ENCODE measurements at places on chromosomes 6 and 20. TPM values are rescaled to one million over a fixed set of nuclear protein-coding genes. Genes with fewer than 3 reads are reported as not detected.

Gene ABCC10
- 14.6 TPM for total RNA-seq

Gene MLN
- not detected for total RNA-seq

Gene NRSN1
- 0.19 TPM for total RNA-seq

Gene PRSS35
- total RNA-seq, result 4.5 TPM

Gene SMIM26
- 99.3 TPM for total RNA-seq

Gene LRRC1
- 14.0 TPM for total RNA-seq

DNA sequence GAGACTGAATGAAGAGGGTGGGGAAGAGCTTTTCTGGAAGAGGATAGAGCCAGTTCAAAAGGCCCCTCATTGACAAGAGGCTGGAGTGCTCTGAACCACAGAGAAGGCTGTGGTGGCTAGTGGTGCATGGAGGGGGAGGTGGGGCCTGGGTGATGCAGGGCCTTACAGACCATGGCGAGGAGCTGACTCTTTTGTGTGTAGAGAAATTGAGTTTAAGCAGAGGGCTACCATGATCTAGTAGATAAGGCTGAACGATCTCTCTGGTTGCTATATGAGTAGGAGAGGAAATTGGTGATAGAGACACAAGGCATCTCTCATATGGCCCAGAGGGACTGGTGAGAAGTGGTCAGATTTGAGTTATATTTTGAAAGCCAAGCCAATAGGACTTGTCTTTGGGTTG is 137.6 kb downstream of the UST start:
- peak; percentile 36 for DNase-seq
- H3K4me3 ChIP-seq, result no peak overlapping the region
- no peaks in the 10 kb centered on the region for H3K36me3 ChIP-seq
- no peaks in the 10 kb centered on the region for H3K27me3 ChIP-seq
- peaks cover 46% of the 10 kb centered on the region for H3K4me1 ChIP-seq

- no peaks in the 10 kb centered on the region for H3K27me3 ChIP-seq
- peak overlapping the region; percentile 81 for H3K27ac ChIP-seq
- peak overlapping the region; percentile 83 for H3K4me3 ChIP-seq
- H3K36me3 ChIP-seq, result no peaks in the 10 kb centered on the region
- peak; percentile 51 for DNase-seq
Observed at GRCh38 chr6:110874880-110875547, 429 bp downstream of the AMD1 start.

DNA sequence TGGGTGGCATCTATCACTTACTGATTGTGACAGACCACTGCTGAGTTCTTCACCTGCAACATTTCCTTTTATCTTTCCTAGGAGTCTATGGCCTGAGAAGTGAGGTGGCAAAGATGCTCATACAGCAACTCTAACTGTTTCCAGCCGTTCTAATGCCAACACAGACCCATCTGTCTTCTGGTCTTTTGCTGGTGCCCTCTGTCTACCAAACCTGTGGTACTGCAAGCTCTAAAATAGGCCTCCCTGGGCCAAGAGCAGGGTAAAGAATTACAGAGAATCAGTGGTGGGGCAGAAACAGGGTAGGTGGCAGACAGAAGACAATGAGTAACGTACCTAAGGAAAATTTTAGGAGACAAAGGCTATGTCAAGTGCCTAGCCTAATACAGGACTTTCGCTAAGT is 611.0 kb upstream of the FLRT3 start:
- peak; percentile 31 for DNase-seq
- no peak overlapping the region for H3K27ac ChIP-seq
- peaks cover 8% of the 10 kb centered on the region for H3K4me1 ChIP-seq

DNA sequence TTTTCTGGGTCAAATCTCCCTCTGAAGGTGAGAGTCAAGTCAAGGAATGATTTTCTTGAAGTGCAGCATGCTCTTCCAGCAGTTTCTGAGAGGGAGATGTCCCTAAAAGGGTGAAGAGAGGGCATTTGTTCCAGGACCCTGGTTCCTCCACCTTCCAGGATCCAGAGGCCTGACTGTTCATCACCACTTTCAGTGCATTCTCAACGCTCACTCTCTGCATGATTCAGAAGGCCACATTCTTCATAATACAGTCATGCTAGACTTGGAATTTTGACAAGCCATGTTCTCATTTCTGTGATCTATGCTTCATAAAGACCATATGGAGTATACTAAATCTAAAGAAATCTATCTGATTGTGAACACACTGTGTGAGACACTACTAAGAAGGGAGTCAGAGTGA is 85.1 kb downstream of the PDE7B start:
- no peak overlapping the region for H3K4me3 ChIP-seq
- no peaks in the 10 kb centered on the region for H3K4me1 ChIP-seq
- H3K27me3 ChIP-seq, result no peaks in the 10 kb centered on the region
- H3K36me3 ChIP-seq, result no peaks in the 10 kb centered on the region
- no peak for DNase-seq
- no peak overlapping the region for H3K27ac ChIP-seq

GRCh38 chr6:91358986-91359385 is 772.1 kb upstream of the MAP3K7 start:
- no peak overlapping the region for H3K27ac ChIP-seq
- H3K27me3 ChIP-seq, result no peaks in the 10 kb centered on the region
- H3K4me3 ChIP-seq, result no peak overlapping the region
- DNase-seq, result no peak

DNA sequence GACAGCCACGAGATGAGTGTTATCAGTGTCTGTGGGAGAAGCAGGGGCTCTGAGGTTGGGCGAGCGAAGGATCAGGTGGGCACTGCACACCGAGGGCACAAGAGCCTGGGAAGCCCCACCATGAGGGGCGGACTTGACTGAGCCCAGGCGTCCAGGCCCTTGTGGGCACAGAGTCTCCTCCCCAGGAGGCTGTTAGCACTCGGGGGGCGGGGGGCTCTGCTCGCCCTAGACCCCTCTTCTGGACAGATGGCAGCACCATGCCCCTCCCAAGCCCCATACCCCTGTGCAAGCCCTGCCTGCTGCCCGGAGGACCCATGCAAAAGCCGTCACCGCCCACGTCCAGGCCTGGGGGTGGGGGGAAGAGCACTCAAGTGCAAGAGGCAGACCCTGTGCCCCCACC is 21.7 kb upstream of the SLCO4A1 start:
- no peak overlapping the region for H3K4me3 ChIP-seq
- DNase-seq, result no peak
- H3K27me3 ChIP-seq, result no peaks in the 10 kb centered on the region
- H3K36me3 ChIP-seq, result no peaks in the 10 kb centered on the region

DNA sequence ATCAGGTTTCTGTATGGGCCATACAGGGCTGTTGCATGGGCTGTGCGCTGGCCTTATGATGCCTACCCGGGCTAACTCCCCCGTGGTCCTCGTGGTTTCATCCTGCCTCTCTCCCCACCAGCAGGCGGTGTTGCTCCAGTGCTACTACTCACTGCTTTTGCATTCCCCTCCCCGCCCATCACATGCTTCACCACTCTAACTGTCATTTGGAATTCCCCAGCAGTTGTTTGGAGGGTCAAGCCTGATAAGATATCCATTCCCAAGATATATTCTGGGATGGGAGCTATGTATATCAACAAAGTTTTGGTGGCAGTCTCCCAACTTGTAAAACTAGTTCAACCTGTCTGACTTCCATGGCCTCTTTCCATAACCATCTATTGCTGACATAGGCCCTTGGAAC is 233.2 kb upstream of the SOX4 start:
- H3K4me1 ChIP-seq, result no peaks in the 10 kb centered on the region
- H3K27me3 ChIP-seq, result no peaks in the 10 kb centered on the region
- H3K4me3 ChIP-seq, result no peak overlapping the region
- DNase-seq, result no peak
- no peak overlapping the region for H3K27ac ChIP-seq

DNA sequence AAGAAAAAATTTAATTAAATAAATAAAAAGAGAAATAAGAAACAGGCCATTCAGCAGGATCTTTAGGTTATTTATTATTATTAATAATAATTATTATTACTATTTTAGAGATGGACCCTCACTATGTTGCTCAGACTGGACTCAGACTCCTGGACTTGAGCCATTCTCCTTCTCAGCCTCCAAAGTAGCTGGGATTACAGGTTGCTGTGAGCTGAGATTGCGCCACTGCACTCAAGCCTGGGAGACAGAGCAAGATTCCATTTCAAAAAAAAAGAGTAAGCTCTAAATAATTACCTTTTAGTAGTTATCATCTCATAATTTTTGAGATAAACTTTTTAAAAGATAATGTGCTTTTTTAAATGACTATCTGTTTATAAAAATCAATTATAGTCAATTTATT is 1102.8 kb upstream of the GJE1 start:
- H3K27me3 ChIP-seq, result no peaks in the 10 kb centered on the region
- no peaks in the 10 kb centered on the region for H3K36me3 ChIP-seq
- no peaks in the 10 kb centered on the region for H3K4me1 ChIP-seq
- H3K4me3 ChIP-seq, result no peak overlapping the region

DNA sequence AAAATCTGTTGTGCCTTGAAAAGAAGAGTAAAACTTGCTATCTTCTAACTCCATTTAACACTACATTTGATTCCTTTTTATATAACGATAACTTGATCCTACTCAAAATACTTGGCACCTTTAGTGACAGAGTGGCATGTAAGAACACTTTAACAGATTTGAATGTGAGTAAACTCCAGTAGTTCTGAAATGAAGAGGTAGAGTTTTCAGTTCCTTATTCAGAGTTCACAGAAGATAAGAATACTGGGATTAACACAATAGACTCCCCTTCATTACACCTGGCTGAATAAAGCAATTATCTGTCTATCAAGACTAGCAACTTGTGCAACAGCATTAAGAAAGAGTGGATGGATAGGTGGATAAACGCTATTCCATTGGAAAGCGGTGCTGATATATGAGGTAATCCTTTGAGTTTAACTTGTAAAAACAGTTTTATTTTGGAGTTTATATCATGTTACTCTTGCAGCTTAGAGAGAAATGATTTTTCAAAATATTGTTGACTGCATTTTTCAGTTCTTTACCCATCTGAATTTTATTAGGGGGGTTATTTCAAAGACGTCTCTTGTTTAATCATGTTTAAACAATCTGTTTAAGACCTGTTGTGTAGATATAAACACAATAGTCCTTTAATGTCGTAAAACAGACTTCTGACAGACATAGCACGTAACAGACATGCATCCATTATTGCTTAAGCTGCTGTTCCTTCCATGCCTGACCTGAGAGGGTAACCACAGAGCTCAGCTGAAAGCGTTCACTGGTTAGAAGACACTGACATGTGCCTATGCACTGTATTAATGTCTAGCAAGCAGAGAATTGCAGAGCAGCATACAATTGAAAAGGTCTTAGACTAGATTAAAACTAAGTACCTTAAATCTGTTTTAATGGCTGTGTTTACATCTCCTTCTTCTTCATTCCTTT is 102.4 kb upstream of the SUPT3H start:
- no peak overlapping the region for H3K4me3 ChIP-seq
- no peaks in the 10 kb centered on the region for H3K36me3 ChIP-seq
- H3K4me1 ChIP-seq, result peaks cover 12% of the 10 kb centered on the region
- no peaks in the 10 kb centered on the region for H3K27me3 ChIP-seq
- H3K27ac ChIP-seq, result no peak overlapping the region

GRCh38 chr6:13831615-13832014 is 17.3 kb upstream of the MCUR1 start:
- H3K4me3 ChIP-seq, result no peak overlapping the region
- H3K27me3 ChIP-seq, result no peaks in the 10 kb centered on the region
- no peak for DNase-seq
- H3K4me1 ChIP-seq, result no peaks in the 10 kb centered on the region
